ENCODE measurements at places on chromosomes 3 and 15.

DNA sequence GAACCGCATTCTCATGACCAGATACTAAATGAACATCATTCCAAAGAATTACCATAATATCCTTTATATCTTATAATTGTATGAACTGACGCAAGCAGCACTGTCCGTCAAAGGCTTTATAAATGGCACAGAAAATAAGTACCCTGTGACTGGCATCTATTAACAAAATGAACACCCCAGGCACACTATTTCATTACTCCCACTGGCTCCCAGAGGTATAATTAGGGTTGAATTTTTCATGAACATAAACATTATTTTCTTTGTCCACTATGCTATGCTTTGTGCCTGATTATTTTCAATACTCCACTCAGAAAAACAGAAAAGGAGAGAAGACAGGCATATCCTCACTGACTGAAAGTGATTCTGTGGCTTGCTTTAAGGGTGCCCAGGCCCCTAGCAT is 71.1 kb downstream of the LYZL4 start:
- DNase-seq = no peak

DNA sequence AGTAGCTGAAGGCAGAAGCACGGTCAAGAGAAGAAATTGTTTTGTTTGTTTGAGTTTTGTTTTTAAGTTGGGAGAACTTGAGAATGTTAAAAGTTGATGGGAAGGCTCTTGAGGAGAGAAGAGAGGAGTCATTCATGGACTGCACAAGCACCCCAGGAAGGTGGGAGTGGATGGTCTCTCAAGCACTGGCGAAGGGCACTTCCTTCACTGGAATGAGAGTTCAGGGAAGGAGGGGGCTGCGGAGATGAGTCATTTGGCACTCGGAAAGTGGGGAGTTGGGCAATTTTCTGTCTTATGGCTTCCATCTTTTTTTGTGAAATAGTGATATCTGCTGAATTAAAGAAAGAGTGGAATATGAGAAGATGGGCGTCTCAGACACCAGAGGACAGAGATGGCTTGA is 66.0 kb downstream of the ATP13A4 start:
- no peak for DNase-seq

- DNase-seq = no peak
Measured at GRCh38 chr15:73866881-73867410, 6.4 kb upstream of the TBC1D21 start.

DNA sequence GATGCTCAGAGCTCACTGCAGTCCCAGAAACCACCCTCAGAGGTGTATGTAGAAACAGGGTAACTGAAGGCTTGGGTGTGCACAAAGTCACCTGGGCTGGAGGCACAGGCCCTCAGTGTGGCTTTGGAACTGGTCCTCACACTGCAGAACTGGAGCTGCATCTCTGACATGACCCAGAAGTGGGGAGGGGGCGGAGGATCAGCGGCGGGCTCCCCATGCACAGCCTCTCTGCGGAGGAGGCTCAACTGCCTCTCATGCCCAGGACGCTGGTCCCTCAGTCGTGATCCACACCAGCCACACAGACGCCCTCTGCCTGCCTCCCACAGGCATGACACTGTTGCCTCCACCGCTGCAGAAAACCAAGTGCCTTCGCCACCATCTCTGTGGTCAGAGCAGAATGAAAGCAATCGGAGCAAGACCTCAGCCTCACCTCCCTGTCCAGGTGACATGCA is 73.7 kb downstream of the TM2D3 start:
- no peak for DNase-seq

- DNase-seq = no peak
Measured at GRCh38 chr15:100057281-100057680, 284.5 kb downstream of the ADAMTS17 start.

- DNase-seq = no peak
Measured at GRCh38 chr3:190865828-190866227, 3.3 kb upstream of the GMNC start.

DNA sequence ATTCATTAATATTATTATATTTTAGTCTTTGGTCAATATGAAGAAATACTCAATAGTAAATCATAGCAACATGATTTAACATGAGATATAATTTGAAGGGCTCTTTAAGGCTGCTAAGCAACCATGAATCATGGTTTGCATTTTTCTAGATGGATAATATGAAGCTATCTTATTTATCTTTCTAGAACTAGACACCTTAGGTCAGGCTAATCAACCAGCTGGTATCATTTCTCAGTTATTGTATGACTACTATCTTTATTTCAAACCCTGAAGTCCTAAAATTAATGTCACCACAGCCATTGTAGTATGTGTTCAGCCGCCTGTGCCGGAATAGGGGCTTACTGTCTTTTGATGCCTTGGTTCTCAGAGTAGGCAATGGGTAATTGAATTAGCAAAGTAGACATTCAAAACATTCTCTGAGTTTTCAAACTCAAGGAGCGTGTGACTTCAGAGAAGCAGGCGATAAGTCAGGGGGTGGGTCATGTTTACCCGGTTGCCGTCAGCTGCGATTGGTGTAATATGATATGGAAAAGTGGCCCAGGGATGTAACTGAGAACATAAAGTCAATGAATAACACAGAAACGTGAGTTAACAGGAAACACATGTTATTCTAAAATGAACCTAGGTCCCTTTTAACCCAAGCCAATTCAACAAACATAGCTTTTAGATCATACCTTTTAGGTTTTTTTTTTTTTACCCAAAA is 93.4 kb upstream of the CTDSPL start:
- DNase-seq = no peak
